ENCODE measurements at places on chromosomes 11 and 22.

DNA sequence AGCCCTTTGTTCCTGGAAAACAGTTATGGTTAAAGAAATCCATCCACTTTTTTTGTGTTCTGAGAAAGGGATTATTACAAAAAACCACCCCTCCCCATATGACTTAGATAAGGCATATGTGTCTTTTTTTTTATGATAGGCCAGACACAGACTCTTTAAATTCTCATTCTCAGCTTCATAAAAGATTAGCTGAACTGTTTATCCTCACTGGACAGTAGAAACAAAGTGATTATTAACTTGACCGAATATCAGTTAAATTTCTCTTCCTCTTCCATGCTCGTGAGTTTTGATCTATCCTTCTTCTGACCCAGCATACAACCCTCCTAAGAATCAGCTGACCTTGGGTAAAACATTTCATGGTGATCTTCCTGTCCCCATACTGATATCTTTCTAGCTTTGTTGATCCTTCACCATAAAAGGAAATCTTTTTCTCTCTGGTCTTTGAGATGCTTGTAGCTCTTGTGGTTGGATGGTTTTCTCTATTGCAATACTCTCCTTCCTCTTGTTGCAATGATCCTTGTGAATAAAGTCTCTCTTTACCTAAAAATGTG is 26.2 kb downstream of the OR2AG2 start:
- no peak for DNase-seq

DNA sequence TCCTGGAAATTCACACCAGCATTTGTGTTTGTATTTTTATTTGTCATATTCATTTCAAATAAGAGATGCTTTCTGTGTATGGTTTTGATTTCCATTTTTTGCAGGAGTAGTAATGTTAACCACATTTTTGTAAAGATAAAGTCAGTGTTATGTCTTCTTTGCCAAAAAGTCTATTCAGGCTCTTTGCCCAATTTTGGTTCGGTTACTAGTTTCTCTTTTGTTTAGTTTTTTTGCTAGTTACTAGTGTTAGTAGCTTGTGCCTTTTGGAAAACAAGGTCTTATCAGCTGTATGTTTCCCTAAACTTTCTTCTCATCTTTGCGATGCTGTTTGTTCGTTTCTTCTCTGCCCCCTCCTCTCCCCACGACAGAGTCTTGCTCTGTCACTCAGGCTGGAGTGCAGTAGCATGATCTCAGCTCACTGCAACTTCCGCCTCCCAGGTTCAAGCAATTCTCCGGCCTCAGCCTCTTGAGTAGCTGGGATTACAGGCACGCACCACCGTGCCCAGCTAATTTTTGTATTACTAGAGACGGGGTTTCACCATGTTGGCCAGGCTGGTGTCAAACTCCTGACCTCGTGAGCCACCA is 112.3 kb upstream of the GRK3 start:
- no peak for DNase-seq

DNA sequence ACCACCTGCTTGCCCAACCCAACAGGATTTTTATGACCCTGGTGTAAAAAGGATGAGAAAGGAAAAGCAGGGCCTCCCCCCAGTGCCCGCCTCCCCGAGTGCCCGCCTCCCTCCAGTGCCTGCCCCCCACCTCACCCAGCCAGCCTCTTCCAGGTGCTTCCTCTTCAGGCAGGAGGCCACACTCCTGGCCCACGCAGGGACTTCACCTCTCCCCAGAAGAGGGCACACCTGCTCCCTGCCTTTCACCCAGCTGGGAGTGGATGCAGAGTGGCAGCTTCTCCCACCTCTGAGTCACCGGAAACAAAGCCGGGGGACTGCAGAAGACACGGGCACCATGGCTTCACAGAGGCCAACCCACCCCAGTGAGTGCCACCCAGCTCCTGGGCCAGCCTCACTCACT is 16.1 kb downstream of the CPT1A start:
- DNase-seq: no peak

DNA sequence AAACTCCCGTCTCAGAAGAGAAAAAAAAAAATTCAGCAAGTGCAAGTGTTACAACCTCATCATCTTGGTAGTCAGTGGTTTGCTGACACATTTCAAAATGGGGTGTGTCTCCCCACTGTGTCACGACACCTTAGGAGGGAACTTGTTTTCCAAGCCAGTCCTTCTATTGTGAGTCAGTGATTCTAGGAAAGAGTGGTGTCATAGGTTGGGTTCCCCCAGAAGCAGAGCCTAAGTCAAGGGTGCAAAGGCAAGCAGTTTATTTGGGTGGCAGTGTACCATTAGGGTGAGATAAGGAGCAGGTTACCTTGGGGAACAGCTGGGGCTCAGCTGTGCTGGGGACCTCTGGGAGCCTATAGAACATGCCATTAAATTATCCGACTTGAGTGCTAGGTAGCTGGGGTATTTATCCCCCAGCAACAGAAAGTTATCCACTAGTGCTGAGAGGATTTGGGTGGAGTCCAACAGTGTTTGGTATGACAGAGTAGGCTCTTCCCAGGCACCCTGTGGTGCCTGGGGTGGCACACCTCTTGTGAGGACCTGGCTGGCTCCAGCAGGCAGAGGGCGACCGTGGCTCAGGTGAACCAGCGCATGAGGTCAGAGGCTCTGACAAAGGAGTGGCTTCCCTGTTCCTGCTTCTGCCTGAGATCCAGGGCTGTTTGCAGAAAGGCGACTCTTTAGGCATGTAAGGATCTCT is 41.7 kb downstream of the KIAA1671 start:
- DNase-seq: no peak

GRCh38 chr11:8907116-8907515 is 3.9 kb upstream of the AKIP1 start:
- no peak for DNase-seq

- no peak for DNase-seq
Observed at GRCh38 chr22:36566720-36567119, 37.8 kb upstream of the EIF3D start.

DNA sequence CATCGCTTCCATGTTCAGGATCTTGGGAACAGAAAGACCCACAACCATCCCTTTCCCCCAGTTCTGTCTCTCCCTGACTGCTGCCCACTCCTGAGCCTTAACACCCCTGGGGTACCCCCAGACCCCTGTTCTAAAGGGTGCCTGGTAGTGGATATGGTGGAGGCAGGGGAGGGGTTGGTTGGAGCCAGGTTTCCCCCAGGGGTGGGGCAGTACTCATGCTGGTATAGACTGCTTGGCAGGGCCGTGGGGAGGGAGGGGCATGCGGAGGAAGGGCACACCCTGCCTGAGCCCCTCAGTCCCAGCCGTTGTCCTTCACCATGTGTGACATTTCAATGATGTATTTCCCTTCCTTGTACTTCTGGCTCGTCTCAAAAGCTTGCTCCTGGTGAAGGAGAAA is 4.0 kb downstream of the YPEL4 start:
- DNase-seq: no peak

GRCh38 chr11:26743622-26744021 is 21.8 kb upstream of the SLC5A12 start:
- no peak for DNase-seq

DNA sequence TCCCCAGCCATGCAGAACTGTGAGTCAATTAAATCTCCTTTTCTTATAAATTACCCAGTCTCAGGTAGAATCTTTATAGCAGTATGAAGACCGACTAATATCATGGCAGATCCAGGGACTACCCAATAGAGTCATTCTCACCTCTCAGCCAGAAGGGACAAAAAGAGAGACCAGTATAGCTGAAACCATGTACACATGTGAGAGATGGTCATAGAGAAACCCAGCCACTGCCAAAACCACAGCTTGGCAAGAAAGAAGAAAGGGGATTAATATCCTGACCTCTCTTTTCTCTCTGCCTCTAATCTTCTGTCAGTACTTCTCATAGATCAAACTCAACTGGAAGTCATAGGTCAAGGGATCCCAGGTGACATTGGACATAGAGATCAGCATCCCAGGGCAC is 109.8 kb downstream of the CCDC34 start:
- no peak for DNase-seq

GRCh38 chr11:65243797-65244196 is 18.0 kb upstream of the POLA2 start:
- no peak for DNase-seq

- no peak for DNase-seq
Observed at GRCh38 chr11:104522123-104522522, 358.2 kb upstream of the PDGFD start.

DNA sequence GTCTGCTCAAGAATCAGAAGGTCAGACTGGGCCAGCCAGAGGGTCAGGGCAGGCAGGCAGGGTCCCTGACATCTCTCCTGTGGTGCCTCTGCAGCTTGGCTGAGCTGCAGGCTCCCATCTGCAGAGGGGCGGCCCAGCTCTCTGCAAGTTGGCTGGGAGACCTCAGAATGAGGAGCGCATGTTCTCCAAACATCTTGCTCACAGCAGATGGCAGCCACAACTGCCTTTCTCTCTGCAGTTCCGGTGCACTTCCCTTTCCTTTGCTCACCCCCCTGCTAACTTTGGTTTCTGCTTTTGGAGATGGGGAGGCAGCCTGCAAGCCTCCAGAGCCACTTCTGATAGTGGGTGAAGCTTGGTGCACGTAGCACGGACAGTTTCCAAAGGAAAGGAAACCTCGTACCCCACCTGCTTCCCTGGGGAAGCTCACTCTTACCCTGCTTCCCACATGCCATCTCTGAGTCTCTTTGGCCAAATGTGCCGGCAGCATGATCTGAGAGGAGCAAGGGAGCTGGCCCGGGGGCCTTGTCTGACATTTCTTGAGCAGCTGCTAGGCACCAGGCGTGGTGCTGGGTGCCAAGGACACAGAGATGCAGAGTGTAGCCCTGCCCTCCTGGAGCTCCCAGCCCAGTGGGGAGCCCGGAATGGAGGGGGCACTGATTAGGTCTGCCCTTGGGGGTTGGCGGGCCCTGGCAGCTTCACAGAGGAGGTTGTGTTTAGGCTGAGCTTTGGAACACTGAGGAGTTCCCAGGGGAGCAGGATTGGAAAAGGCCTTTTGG is 18.2 kb downstream of the DAGLA start:
- no peak for DNase-seq

DNA sequence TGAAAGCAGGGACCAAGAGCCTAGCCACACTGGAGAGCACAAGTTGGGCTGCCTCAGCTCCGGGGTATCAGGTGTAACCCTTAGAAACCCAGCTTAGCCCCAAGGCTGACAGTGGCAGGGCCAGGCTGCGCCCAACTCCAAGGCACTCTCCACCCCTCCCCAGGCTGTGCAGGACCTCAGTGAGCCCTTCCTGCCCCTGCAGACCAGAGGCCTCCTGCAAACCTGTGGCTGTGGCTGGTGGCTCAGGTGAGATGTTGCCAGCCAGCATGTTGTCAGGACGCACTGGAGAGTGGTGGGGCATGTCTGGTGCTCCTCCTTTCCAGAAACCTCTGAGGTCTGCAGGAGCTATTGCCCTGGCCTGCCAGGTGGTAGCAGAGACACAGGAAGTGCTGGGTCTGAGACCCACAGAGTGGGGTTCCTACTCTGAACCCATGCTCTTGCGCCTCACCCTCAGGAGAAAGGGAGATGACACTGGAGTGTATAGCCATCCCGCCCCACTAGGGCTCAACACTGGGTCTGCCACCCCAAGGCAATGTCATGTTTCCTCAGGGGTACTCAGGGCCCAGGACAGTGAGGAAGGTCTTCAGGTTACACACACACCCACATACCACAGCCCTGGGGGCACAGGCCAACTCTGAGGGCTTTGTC is 2.4 kb upstream of the SCARF2 start:
- no peak for DNase-seq
